HCT116 (cell line): ENCODE measurements at places on chromosomes 4 and X. TPM values are rescaled to one million over a fixed set of nuclear protein-coding genes. Genes with fewer than 3 reads are reported as not detected.

Gene C4orf36
- 1.8 TPM for total RNA-seq

DNA sequence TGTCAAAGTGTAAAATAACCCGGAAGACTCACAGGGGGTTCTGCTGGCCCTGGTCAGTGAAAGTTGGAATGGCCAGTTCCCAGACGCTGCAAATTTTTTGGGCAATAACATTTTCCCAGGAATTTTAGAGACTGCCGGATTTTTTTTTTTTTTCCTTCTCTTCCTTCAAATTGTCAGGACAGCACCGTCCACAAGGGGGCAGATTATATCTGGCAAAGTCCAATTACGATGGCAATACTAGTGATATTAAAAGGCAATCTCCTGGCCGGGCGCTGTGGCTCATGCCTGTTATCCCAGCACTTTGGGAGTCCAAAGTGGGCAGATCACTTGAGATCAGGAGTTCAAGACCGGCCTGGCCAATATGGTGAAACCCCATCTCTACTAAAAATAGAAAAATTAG lies 20.5 kb downstream of the SLC25A5 start:
- no peaks in the 10 kb centered on the region for H3K36me3 ChIP-seq
- H3K27me3 ChIP-seq = no peaks in the 10 kb centered on the region
- H3K4me3 ChIP-seq = no peak overlapping the region
- H3K4me1 ChIP-seq = no peaks in the 10 kb centered on the region
- DNase-seq = no peak

GRCh38 chrX:14032406-14032805 lies 2.7 kb upstream of the GEMIN8 start:
- H3K27ac ChIP-seq = no peak overlapping the region
- H3K27me3 ChIP-seq = no peaks in the 10 kb centered on the region
- no peak overlapping the region for H3K4me3 ChIP-seq
- peaks cover 14% of the 10 kb centered on the region for H3K4me1 ChIP-seq

- no peak for DNase-seq
- no peak overlapping the region for H3K27ac ChIP-seq
- no peaks in the 10 kb centered on the region for H3K36me3 ChIP-seq
- no peak overlapping the region for H3K4me3 ChIP-seq
Observed at GRCh38 chrX:42398967-42399631, 378.9 kb downstream of the PPP1R2C start.

- no peaks in the 10 kb centered on the region for H3K4me1 ChIP-seq
- no peak overlapping the region for H3K4me3 ChIP-seq
- DNase-seq = peak; percentile 54
- H3K27ac ChIP-seq = no peak overlapping the region
- peaks cover 26% of the 10 kb centered on the region for H3K27me3 ChIP-seq
Observed at GRCh38 chr4:181528570-181529184, 714.5 kb upstream of the TENM3 start.

- DNase-seq = no peak
- no peak overlapping the region for H3K4me3 ChIP-seq
- H3K4me1 ChIP-seq = peaks cover 9% of the 10 kb centered on the region
Observed at GRCh38 chr4:119204916-119205315, 7.6 kb upstream of the USP53 start.

DNA sequence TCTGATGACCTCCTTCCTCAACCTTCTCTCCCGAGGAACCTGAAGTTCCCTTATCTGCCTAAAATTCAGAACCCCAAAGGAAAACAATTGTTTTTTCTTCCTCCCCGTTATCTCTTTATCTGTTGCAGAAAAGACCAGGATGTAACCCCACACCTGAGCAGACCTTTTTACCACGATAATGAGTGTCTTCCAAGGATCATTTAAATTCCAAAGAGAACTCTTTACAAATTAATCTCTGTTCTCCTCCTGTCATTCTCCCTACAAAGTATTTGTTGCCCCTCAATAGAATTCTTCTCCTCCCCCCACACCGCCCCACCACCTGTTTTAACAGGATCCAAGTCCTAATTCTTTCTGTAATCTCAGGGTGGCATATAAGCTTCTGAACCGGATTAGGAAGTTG lies 78.5 kb upstream of the NLGN4X start:
- no peaks in the 10 kb centered on the region for H3K27me3 ChIP-seq
- no peak for DNase-seq
- H3K36me3 ChIP-seq = no peaks in the 10 kb centered on the region

DNA sequence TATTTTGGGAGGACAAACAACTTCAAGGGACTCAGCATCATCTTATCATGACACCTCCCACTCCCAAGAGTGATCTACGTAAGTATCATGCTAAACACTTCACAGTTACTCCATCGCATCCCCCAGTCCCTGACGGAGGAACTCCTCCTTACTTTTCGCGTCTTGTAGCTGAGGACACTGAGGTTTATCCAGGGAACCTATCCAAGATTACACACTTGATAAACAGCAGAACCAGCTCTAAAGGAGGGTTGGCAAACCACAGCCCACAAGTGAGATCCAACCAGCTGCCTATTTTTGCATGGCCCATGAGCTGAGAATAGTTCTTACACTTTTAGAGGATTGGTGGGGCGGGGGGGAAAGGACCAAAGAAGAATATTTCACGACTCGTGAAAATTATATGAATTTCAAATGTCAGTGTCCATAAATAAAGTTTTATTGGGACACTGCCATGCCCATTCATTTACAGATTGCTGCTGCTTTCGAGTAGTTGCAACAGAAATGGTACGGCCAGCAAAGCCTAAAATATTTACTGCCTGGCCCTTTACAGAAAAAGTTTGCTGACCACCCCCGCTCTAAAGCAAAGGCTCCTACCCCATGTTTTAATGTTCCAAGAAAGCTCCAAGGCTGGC lies 47.8 kb downstream of the SEPSECS start:
- DNase-seq = no peak
- no peak overlapping the region for H3K27ac ChIP-seq
- H3K4me3 ChIP-seq = no peak overlapping the region
- 0 out of 2 replicates have a peak, but pooled peaks cover 5% of the 10 kb centered on the region for H3K4me1 ChIP-seq
- peaks cover 4% of the 10 kb centered on the region; the same call in 1 of the 2 replicates for H3K27me3 ChIP-seq

DNA sequence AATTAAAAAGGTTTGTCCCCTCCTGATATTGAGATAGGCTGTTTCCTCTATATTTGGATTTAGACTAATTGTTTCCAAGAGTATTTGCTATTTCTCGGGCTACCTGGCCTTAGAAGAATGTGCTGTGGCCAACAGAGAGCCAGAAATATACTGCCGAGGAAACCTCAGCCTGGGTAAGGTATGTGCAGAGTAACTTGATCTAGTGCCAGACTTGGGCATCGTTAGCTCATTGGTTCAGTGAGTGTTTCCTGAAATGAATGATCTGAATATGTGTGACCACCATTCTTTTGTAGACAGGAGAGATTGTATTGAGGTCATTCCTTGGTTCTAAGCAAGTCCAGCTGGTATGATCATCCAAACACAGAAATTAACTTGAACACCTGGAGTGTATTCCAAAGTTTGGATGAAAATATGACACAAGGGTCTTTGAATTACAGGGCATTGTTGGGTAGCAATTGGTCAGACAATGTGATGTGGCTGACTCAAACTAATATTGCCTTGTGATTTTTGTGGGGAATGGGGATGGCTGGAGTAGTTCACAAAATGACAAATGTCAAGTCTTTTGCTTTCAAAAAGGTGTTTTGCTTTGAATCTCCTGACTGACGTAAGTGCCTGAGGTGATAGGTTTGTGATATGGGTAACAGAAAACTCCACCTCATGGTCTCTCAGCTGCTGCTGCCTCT lies 100.2 kb upstream of the CXCL13 start:
- no peaks in the 10 kb centered on the region for H3K4me1 ChIP-seq
- H3K27ac ChIP-seq = no peak overlapping the region
- 0 out of 2 replicates have a peak, but pooled peaks cover 8% of the 10 kb centered on the region for H3K27me3 ChIP-seq
- DNase-seq = no peak
